ENCODE measurements at places on chromosomes 4 and X.

DNA sequence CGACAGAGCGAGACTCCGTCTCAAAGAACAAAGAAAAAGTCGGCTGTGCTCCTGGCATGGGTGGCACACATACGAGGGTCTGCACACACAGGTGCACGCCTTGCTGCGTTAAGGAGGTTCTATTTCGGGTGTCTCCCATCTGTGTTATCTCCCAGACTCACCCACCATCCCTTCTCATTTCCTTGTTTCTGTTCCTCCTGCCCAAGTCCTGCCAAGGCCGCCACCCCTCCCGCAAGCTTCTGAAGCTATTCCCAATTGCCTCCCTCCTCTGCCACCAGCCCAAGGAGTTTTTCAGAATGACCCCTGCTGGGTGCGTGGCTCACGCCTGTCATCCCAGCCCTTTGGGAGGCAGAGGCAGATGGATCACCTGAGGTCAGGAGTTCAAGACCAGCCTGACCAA, 6.0 kb upstream of the IL3RA start:
- DNase-seq, result no peak

- no peak for DNase-seq
Measured at GRCh38 chrX:110671068-110671803, 124.4 kb downstream of the CHRDL1 start.

DNA sequence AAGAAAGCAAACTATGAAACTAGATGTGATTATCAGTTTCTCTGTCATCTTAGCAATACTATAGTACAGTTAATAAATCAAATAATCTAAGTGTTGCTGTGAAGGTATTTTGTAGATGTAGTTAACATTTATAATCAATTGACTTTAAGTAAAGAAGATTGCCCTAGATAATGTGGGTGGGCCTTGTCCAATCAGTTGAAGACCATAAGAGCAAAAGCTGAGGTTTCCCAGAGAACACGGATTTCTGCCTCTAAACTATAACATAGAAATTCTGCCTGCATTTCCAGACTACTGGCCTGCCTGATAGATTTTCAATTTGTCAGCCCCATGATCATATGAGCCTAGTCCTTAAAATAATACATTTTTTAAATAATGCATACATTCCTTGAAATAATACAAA, 222.9 kb downstream of the PCDH18 start:
- no peak for DNase-seq

GRCh38 chr4:186216465-186217024, 10.8 kb upstream of the KLKB1 start:
- no peak for DNase-seq

GRCh38 chr4:2370597-2371320, 47.7 kb downstream of the ZFYVE28 start:
- no peak for DNase-seq

Data from T-helper 22 cell (primary cell).